ENCODE measurements at places on chromosomes 2 and 18.

- DNase-seq: no peak
These were observed 109.0 kb downstream of the SETBP1 start for GRCh38 chr18:44789710-44790109.

DNA sequence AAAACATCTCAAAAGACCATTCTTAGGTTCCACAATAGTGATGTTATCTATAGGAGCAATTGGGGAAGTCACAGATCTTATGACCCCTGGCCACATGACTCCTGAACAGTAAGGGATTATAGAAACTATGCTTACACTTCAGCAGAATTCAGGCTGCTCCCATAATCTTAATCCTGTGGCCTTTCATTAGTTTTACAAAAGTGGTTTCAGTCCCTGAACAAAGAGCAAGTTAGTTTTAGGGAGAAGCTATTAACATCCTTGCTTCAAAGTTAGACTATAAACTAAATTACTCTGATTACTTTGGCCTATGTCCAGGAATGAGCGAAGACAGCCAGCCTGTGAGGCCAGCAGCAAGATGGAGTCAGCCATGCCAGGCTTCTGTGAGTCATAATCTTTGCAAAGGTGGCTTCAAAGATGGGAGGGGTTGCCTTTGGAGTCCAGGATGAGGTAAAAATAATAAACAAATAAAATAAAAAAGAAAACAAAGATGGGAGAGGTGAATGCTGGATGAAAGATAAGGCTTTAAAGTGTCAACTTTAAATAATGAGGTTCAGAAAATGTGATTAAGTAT, 168.7 kb upstream of the NDUFV2 start:
- DNase-seq: no peak

DNA sequence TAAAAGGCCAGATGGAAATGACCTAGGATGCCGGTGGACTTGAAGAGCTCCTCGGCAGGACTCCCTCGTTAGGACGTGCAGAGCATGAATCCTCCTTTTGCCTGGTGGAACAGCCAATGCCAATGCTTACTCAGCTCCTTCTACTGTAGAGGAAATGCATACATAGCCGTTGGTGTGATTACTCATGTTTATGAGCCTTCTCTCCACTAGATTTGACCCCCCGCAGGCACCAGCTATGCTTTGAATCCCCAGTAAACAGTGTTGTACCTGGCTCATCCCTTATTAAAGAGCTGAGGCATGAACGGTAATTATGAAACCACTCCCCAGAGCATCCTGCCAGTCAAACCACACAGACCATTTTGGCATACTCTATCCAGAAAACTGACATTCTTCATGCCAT, 172.8 kb downstream of the ANTXR1 start:
- no peak for DNase-seq

- no peak for DNase-seq
These were observed 962 bp downstream of the TANK start for GRCh38 chr2:161161074-161161706.

DNA sequence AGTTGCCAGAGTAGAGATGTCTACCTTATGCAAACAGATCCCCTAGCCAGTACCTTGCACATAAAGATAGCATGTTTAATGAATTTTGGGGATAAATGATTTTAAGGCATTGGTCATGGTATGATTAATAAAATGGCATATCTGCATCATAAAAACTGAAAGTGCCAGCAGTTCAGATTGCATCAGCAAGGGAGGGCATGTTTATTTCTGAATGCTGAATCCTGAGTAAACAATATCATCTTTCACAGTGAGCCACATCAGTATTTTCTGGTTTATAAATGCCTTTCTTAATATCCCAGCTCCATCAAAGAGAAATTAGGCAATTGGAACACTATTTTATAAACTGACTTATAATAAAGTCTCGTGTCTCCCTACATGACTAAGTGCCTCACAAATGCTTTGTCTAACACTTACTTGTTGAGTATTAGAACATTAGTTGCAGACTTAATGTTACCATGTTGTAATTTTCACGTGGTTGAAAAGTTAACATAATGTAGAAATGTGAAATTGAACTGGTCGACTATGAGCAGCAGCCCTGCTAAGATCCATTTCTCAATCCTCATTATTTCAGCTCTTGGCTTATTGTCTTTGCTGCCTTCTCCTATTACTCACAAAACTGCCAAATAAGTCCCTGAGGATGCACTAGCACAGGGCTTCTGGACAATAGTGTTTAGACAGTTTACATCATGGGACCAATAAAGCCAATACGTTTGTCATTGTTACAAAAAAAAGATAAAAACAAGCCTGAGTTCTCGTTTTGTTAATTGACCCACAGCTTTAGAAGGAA, 48.0 kb downstream of the LANCL1 start:
- no peak for DNase-seq

DNA sequence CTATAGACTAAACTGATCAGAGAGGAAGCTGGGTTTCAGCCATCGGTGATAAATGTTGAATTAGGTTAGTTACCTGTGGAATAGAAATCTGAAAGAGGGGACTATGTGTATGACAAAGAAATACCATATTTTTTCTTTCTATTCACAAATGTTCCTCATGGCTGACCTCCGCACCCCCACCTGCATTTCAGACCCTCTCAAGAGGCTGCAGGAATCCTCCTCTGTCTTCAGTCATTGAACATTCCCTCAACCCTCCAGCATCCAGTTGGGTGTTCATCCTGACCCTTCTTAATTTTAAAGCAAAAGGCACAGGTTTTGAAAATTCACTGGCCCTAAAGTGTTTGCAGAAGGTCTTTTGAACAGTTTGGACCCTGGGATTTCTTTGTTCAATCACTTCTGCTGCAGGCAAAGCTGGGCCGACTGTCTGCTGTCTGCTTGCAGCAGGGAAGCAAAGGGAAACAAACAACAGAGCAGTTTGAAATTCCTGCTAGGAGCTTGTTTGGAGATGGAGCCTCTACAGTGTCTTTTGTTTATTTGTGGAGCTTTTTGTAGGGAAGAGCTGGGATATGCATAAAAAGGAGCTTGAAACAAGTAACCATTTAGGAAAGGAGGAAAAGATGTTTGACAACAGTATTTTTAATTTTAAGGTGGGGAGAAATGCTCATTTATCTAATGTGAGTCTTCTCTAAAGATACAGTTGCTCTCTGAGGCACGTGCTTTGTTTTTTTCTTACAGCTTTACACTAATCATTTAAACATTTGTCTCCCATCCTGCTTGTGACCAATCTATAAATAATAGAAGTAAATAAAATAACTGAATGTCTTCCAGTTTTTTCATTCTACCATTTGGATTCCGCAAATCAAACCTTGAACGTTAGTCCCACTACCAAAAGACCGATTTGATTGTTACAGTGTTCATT, 213.3 kb upstream of the MMADHC start:
- DNase-seq: no peak

DNA sequence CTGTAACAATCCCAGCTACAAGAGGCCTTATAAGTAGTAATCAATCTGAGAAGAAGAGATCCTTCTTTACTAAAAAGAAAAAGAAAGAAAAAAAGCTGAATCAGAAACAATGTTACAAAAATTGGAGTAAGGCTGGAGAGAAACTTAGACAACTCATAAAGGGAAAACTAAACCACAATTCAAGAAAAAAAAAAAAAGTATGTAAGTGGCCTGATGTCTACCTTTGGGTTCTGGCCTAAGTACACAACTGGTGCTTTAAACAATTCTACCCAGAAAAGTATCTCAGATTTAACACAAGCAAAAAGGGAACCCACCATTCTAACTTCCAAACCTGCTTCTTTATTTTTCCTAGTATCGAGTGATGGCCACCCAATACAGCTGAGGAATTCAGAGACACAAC, 45.3 kb downstream of the ZNF521 start:
- no peak for DNase-seq

GRCh38 chr2:6325616-6326015, 540.1 kb downstream of the CMPK2 start:
- no peak for DNase-seq

GRCh38 chr2:110667071-110667470, 10.8 kb downstream of the BUB1 start:
- no peak for DNase-seq

GRCh38 chr2:240946654-240947053, 40.5 kb downstream of the CROCC2 start:
- no peak for DNase-seq

- DNase-seq: no peak
These were observed 121.2 kb downstream of the IRS1 start for GRCh38 chr2:226678422-226678821.

DNA sequence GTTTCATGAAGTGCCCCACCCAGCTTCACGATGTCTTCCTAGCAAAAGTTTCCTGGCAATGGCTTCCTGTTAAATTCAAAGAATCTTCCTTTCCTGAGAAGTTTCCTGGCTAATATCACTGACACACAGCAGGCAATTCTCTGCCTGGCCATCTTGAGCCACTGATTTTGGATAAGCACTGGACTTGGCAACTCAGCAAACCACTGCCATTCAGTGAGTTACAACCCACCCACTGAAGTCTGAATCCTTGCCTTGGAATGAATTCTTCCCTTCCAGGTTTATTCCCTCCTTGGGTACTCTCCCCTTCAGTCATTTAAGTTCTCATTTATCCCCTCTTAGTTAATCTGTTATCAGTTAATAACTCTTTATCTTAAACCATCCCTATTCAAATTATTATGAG, 426.0 kb downstream of the MBD2 start:
- no peak for DNase-seq

- DNase-seq: no peak
These were observed 104.5 kb upstream of the MCFD2 start for GRCh38 chr2:47019961-47020681.

GRCh38 chr2:101501443-101501842, 26.5 kb upstream of the RFX8 start:
- DNase-seq: no peak

- DNase-seq: peak; percentile 43
These were observed 1.8 kb upstream of the RFX8 start for GRCh38 chr2:101476605-101477208.

GRCh38 chr18:28390022-28390421, 213.1 kb upstream of the CDH2 start:
- no peak for DNase-seq

- no peak for DNase-seq
These were observed 31.7 kb downstream of the IL37 start for GRCh38 chr2:112942654-112943002.

GRCh38 chr2:79801082-79801481, 288.2 kb downstream of the CTNNA2 start:
- no peak for DNase-seq

- peak; percentile 6 for DNase-seq
These were observed 603 bp downstream of the ATAD2B start for GRCh38 chr2:23926290-23926749.

DNA sequence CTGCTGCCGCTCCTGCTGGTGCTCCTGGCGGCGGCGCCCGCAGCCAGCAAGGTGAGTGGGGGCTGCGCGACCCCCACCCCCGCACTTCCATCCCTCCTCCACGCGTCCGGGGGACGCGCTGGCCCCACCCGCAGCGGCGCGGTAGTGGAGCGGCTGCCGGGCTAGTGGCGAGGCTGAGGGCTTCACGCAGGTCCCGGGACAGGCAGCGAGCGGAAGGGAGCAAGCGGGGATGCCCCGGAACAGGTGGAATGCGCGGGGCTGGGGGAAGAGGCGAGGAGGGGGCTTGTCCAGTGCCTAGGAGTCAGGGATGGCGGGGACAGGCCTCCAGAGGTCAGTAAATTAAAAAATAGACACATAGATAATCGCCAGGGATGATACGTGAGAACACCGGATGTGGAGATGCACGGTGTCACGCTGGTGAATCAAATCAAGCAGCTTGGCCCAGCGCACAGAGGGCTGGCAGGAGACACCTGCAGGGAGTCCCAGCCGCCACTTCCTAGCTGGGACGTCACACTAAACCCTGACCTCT, 403 bp downstream of the COL4A3 start:
- no peak for DNase-seq

DNA sequence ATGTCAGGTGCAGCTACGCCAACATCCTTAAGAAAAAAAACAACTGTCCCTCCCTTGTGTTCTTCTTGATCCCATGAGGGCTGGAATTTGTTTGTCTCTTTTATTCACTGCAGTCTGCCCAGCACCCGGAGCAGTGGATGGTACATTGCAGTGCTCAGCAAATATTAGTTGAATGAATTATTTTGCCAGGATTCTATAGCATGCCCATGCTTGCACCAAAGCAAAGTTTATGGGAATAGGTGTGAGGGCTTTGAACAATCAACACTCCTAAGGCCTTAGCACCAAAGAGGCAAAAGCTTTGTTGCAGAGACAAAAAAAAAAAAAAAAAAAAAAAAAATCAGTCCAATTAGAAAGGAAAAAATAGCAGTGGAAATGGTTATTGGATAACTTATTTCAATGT, 28.7 kb upstream of the DCC start:
- DNase-seq: no peak

DNA sequence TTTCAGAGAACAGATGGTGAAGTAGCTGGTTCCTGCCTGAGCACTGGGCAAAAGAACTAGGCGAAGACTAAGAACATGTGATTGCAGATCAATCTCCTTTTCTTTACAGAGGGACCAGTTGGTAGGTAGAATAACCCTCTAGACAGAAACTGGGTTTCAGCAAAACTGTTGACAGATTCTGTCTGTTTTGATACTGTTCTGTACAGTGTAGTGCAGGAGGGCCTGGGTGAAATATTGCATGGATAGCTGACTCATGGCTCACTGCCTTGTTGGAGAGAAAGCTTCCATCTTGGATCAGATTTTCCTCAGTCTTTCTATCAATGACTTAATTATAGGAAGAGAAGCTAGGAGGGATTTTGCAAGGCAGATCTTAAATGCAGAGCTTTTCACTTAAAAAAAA, 95.8 kb downstream of the ZNF532 start:
- no peak for DNase-seq

DNA sequence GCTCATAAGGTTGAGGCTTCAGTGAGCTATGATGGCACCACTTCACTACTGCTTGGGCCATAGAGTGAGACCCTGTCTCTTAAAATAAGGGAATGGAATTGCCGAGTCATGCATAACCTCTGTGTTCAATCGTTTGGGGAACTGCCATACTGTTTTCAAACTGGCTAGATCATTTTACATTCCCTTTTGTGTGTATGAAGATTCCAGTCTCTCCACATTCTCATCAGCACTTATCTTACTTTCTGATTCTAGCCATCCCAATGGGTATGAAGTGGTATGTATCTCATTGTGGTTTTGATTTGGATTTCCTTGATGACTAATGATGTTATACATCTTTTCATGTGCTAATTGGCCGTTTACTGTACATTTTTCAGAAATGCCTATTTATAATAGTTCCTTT, 23.7 kb downstream of the MARCHF7 start:
- DNase-seq: no peak

DNA sequence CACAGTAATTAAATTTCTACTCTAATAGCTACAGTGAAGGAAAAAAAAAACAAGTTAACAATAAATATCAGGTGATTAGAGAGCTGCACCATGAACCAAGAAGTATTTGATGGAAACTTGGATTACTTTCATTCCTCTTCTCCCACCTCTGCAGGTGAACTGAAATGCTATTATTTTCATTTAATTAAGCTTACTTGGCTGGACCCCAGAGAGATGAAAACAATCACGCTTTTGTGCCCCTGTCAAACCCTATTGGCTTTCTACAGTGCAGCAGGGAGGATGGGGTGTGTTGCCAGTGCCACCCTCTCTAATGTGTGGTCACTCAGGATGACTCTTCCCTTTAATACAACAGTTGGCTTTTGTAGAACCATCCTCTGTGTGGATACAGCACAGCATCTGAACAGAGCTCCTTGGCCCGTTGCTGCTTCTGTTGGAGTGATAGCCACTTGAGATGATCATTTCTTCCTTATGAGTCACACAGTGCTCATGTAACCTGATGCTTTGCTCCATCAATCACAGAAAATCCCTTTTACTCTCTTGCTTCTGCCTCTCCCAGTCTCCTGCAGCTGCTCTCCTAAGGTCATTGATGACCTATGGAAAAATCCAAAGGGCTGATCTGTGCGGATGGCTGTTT, 5.5 kb upstream of the ARL4C start:
- no peak for DNase-seq

- no peak for DNase-seq
These were observed 21.2 kb downstream of the GRB14 start for GRCh38 chr2:164599954-164600589.
